ENCODE measurements at places on chromosomes 16 and 17. TPM values are rescaled to one million over a fixed set of nuclear protein-coding genes. Genes with fewer than 3 reads are reported as not detected.

TP53TG3C gene
- not detected for total RNA-seq

LYZL6 gene
- not detected for total RNA-seq

KRT25 gene
- not detected for total RNA-seq

KRT24 gene
- total RNA-seq, result not detected

CACNG5 gene
- total RNA-seq, result not detected

PPP1R1B gene
- not detected for total RNA-seq

DVL2 gene
- total RNA-seq, result 28.4 TPM

CCDC200 gene
- total RNA-seq, result not detected

HAGH gene
- total RNA-seq, result 41.3 TPM

ABCA8 gene
- 0.26 TPM for total RNA-seq

ZNF597 gene
- 2.9 TPM for total RNA-seq

ACSM2B gene
- 0.43 TPM for total RNA-seq

FBXW10B gene
- 0.17 TPM for total RNA-seq

TSNAXIP1 gene
- 0.26 TPM for total RNA-seq

CCL4 gene
- not detected for total RNA-seq

NGFR gene
- under 0.01 TPM for total RNA-seq

CTRB2 gene
- not detected for total RNA-seq

HLF gene
- total RNA-seq, result not detected

MT1E gene
- total RNA-seq, result 25.5 TPM

MYH11 gene
- total RNA-seq, result not detected

RUNDC3A gene
- 0.22 TPM for total RNA-seq

ZFP1 gene
- total RNA-seq, result 9.0 TPM

HS3ST3B1 gene
- 0.43 TPM for total RNA-seq

ZFHX3 gene
- 8.7 TPM for total RNA-seq

HSD17B2 gene
- 65.4 TPM for total RNA-seq

FGF11 gene
- 0.17 TPM for total RNA-seq

KRTAP1-5 gene
- total RNA-seq, result not detected

CDRT15 gene
- not detected for total RNA-seq

DPEP1 gene
- 0.34 TPM for total RNA-seq

MYH2 gene
- total RNA-seq, result not detected

DDX42 gene
- total RNA-seq, result 57.5 TPM

NEUROD2 gene
- not detected for total RNA-seq

PPY gene
- total RNA-seq, result not detected

HEATR9 gene
- total RNA-seq, result not detected

LPCAT2 gene
- total RNA-seq, result 5.1 TPM

TENT4B gene
- total RNA-seq, result 8.9 TPM

MRPL38 gene
- 28.9 TPM for total RNA-seq
